ENCODE measurements at places on chromosomes 13 and 19.

GRCh38 chr19:33780746-33781145 is 15.9 kb upstream of the KCTD15 start:
- H3K36me3 ChIP-seq = peaks cover 4% of the 10 kb centered on the region
- no peak overlapping the region for H3K27ac ChIP-seq
- peaks cover 18% of the 10 kb centered on the region for H3K27me3 ChIP-seq
- H3K4me3 ChIP-seq = no peak overlapping the region
- no peak for DNase-seq

- H3K4me1 ChIP-seq = peaks cover 8% of the 10 kb centered on the region
- no peak overlapping the region for H3K27ac ChIP-seq
- no peaks in the 10 kb centered on the region for H3K36me3 ChIP-seq
- no peaks in the 10 kb centered on the region for H3K27me3 ChIP-seq
These were observed 630.0 kb upstream of the MIR17HG start for GRCh38 chr13:90717451-90717936.

DNA sequence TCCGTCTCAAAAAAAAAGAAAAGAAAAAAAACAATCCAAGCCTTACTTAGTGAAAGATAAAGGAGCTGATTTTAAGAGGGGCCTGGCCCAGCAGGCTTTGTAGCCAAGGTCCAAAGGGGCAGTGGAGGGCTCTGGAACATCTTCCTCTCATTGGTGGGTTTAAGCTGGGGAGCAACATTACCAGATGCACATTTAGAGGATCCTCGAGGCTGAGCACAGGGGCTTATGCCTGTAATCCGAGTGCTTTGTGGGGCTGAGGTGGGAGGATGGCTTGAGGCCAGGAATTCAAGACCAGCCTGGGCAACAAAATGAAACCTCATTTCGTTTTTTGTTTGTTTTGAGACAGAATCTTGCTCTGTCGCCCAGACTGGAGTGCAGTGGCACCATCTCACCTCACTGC is 8.0 kb upstream of the TMEM160 start:
- H3K27me3 ChIP-seq = peaks cover 6% of the 10 kb centered on the region
- no peaks in the 10 kb centered on the region for H3K4me1 ChIP-seq
- H3K27ac ChIP-seq = no peak overlapping the region
- no peak for DNase-seq
- H3K36me3 ChIP-seq = peaks cover 4% of the 10 kb centered on the region

GRCh38 chr13:29754473-29754806 is 96.0 kb downstream of the UBL3 start:
- H3K36me3 ChIP-seq = no peaks in the 10 kb centered on the region
- no peak for DNase-seq
- no peak overlapping the region for H3K4me3 ChIP-seq
- peaks cover 5% of the 10 kb centered on the region for H3K4me1 ChIP-seq

DNA sequence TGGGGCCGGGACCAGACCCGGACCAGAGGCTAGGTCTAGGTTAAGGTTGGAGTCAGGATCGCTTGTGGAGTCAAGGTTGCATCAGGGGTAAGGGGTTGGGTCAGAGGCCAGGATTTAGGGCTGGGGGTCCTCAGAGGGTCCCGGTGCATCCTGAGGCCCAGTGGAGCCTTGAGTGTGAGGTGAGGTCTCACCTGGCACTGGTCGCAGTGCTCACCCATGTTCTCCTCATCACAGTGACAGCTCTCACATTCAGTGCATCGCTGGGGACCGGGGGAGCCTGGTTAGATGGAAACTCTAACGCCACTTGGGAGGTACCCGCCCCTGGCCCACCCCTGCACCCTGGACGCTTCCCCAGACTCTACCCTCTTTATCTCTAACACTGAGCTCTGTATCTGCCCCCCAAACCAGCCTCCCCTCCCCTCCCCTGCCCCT is 3.1 kb downstream of the HRC start:
- no peak overlapping the region for H3K27ac ChIP-seq
- H3K27me3 ChIP-seq = peaks cover 14% of the 10 kb centered on the region
- no peak overlapping the region for H3K4me3 ChIP-seq
- no peak for DNase-seq
- peaks cover 24% of the 10 kb centered on the region for H3K4me1 ChIP-seq
- peaks cover 17% of the 10 kb centered on the region for H3K36me3 ChIP-seq

GRCh38 chr13:26760832-26761582 is 421 bp upstream of the GPR12 start:
- H3K27me3 ChIP-seq = peaks cover 31% of the 10 kb centered on the region
- peak overlapping the region; percentile 43 for H3K4me3 ChIP-seq
- no peaks in the 10 kb centered on the region for H3K36me3 ChIP-seq
- H3K4me1 ChIP-seq = peaks cover 7% of the 10 kb centered on the region
- no peak for DNase-seq

DNA sequence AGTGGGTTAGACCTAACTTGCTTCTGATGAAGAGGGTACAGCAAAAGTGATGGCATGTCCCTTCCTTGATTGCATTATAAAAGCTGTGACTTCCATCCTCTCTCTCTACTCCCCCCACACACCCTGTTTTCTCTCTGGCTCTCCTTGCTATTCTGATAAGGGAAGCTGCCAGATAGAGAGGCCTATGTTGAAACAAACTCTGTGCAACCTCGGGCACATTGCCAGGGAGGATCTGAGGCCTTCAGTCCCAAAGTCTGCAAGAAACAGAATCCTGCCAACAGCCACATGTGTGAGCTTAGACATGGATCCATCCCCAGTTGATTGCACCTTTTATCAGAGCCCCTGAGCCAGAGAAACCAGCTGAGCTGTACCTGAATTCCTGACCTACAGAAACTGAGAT is 44.8 kb upstream of the ARGLU1 start:
- peaks cover 4% of the 10 kb centered on the region for H3K27me3 ChIP-seq
- H3K36me3 ChIP-seq = no peaks in the 10 kb centered on the region
- DNase-seq = no peak
- H3K4me3 ChIP-seq = no peak overlapping the region
- peaks cover 3% of the 10 kb centered on the region for H3K4me1 ChIP-seq

- H3K27ac ChIP-seq = no peak overlapping the region
- H3K36me3 ChIP-seq = peaks cover 5% of the 10 kb centered on the region
- H3K27me3 ChIP-seq = peaks cover 3% of the 10 kb centered on the region
- no peak for DNase-seq
- H3K4me1 ChIP-seq = peaks cover 39% of the 10 kb centered on the region
These were observed 12.3 kb downstream of the TUBGCP3 start for GRCh38 chr13:112575675-112576074.

GRCh38 chr19:44212866-44213346 is 574 bp downstream of the ZNF227 start:
- peak overlapping the region; percentile 73 for H3K27ac ChIP-seq
- peaks cover 8% of the 10 kb centered on the region for H3K4me1 ChIP-seq
- no peaks in the 10 kb centered on the region for H3K27me3 ChIP-seq
- peak overlapping the region; percentile 94 for H3K4me3 ChIP-seq

DNA sequence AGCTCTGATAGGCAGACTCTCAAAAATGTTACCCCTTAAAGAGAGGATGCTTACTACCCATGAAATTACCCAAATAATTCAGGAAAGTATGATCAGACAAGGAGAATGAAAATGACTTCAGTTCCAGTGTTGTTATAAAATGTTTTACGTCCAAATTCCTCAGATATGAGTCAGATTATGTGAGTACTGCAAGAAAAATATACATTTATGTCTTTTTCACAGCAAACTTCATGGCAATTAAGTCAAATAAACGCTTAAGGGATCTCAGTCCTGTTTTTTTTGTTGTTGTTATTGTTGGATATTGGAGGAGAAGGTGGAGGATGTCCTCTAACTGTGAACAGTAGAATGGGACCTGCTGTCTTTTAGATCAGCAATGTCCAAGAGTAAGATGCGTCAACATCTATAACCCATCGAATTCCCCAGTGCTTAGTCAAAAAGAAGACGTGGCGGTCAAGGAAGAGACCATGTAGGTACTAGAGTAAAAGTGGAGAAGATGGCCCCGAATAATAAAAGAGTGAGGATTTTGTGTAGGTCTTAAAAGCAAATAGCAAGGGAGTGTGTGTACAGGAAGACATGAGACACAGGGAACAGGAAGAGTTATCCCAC is 215.4 kb upstream of the IRS2 start:
- no peak for DNase-seq
- no peaks in the 10 kb centered on the region for H3K36me3 ChIP-seq
- peaks cover 3% of the 10 kb centered on the region for H3K27me3 ChIP-seq
- no peak overlapping the region for H3K4me3 ChIP-seq

- no peak overlapping the region for H3K27ac ChIP-seq
- H3K27me3 ChIP-seq = peaks cover 1% of the 10 kb centered on the region
- H3K4me1 ChIP-seq = peaks cover 2% of the 10 kb centered on the region
- no peak overlapping the region for H3K4me3 ChIP-seq
These were observed 521.0 kb downstream of the SUCLA2 start for GRCh38 chr13:47480121-47480520.

DNA sequence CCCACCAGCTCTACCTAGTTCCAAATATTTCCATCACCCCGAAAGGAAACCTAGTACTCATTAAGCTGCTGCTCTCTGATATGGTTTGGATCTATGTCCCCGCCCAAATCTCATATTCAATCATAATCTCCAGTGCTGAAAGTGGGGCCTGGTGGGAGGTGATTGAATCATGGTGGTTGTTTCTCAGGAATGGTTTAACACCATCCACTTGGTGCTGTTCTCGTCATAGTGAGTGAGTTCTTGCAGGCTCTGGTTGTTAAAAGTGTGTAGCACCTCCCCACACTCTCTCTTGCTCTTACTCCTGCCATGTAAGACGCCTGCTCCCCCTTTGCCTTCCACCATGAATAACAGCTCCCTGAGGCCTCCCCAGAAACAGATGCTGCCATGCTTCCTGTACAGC is 43.4 kb upstream of the MED4 start:
- H3K27me3 ChIP-seq = peaks cover 1% of the 10 kb centered on the region
- DNase-seq = no peak
- no peak overlapping the region for H3K27ac ChIP-seq

GRCh38 chr13:37289212-37289935 is 183.9 kb upstream of the CSNK1A1L start:
- H3K27me3 ChIP-seq = no peaks in the 10 kb centered on the region
- H3K27ac ChIP-seq = no peak overlapping the region

GRCh38 chr19:2274931-2275535 is 6.9 kb downstream of the PEAK3 start:
- peaks cover 17% of the 10 kb centered on the region for H3K36me3 ChIP-seq
- H3K27ac ChIP-seq = no peak overlapping the region
- H3K4me1 ChIP-seq = peaks cover 12% of the 10 kb centered on the region
- peak; percentile 77 for DNase-seq
- H3K4me3 ChIP-seq = peak overlapping the region; percentile 74

GRCh38 chr13:80164462-80164861 is 176.5 kb downstream of the SPRY2 start:
- H3K36me3 ChIP-seq = no peaks in the 10 kb centered on the region
- peaks cover 2% of the 10 kb centered on the region for H3K27me3 ChIP-seq
- H3K4me3 ChIP-seq = no peak overlapping the region
- no peak for DNase-seq
- H3K4me1 ChIP-seq = peaks cover 2% of the 10 kb centered on the region
- H3K27ac ChIP-seq = no peak overlapping the region

DNA sequence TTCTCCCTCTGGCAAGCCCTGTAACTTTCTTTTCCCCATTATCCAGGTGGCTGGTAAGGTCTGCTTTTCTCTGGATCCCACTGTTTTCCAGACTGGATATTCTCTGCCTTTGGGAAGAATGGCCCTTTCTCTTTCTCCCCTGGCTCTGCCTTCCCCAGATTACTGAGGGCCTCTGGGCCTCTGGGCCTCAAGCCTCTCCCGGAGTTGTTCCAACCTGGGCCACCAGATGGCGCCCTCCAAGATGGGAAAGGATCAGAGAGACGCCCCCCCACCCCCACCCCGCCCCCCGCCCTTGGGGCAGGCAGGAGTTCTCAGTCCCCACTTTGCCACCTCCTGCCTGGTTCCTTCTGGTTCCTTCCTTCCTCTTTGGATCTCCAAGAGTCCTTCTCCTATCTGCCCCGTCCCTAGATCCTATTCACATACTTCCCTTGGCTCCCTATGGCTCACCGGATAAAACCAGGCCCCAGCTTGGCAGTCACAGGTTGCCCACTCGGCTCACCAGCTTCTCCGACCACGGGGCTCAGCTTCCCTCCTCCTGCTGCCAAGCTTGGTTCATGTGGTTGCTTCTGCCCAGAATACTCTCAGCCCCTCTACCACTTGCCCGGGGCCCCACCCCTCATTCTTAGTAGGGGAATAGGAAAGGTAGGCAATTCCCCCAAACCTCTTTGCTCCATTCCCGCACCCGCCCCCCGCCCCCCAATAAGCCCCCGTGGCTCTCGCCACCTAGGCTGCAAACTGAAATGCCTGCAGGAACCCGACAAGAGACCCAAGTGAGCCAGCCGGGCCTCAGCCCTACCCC is 13.1 kb downstream of the EPS8L1 start:
- peak; percentile 92 for DNase-seq
- peaks cover 24% of the 10 kb centered on the region for H3K36me3 ChIP-seq
- H3K27ac ChIP-seq = peak overlapping the region; percentile 80
- peaks cover 33% of the 10 kb centered on the region for H3K27me3 ChIP-seq
- H3K4me3 ChIP-seq = peak overlapping the region; percentile 93

DNA sequence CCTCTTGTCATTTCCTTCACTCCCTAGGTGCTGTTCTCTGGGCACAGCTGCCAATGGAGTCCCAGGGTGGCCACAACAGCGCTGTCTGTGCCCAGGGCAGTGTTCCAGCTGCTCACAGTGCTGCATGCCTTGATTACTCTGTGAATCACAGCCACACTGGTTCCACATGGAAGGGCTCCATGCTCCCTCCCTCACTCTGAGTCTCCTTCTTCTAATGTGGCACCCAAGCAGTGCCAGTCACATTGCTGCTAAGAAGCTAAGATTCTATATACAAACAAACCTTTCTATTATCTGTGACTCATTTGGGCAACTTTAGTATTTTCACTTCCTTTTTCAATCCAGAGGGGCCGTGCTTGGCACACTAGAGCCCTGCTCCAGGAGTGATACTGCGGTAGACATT is 248.7 kb downstream of the TDRD3 start:
- H3K4me1 ChIP-seq = no peaks in the 10 kb centered on the region
- no peaks in the 10 kb centered on the region for H3K36me3 ChIP-seq
- H3K4me3 ChIP-seq = no peak overlapping the region
- DNase-seq = no peak
- H3K27ac ChIP-seq = no peak overlapping the region

DNA sequence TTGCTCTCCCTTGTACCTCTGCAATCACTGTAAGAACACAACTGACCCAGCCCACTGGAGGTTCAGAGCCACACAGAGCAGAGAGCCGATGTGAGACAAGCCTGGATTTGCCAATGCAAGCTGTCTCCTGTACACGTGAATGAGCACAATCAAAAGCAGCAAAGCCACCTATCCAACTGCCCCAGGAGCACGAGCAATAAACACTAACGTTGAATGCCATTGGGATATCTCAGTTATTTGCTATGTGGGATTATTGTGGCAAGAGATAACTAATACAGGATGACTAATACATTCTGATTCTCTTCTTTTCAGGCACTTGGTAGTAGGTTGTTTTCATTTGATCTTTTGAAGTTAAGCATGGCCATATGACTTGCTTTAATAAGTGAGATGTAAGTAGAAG is 85.2 kb upstream of the FAM216B start:
- H3K4me3 ChIP-seq = no peak overlapping the region
- H3K4me1 ChIP-seq = peaks cover 15% of the 10 kb centered on the region
- no peaks in the 10 kb centered on the region for H3K27me3 ChIP-seq
- H3K36me3 ChIP-seq = no peaks in the 10 kb centered on the region
- DNase-seq = no peak

GRCh38 chr13:75481176-75482069 is 546 bp downstream of the TBC1D4 start:
- H3K27me3 ChIP-seq = peaks cover 6% of the 10 kb centered on the region
- H3K4me1 ChIP-seq = peaks cover 17% of the 10 kb centered on the region
- H3K36me3 ChIP-seq = peaks cover 4% of the 10 kb centered on the region
- H3K27ac ChIP-seq = no peak overlapping the region
